ENCODE measurements at places on chromosomes 2 and 18. TPM values are rescaled to one million over a fixed set of nuclear protein-coding genes. Genes with fewer than 3 reads are reported as not detected.

The CDH7 gene
- total RNA-seq, result not detected

DNA sequence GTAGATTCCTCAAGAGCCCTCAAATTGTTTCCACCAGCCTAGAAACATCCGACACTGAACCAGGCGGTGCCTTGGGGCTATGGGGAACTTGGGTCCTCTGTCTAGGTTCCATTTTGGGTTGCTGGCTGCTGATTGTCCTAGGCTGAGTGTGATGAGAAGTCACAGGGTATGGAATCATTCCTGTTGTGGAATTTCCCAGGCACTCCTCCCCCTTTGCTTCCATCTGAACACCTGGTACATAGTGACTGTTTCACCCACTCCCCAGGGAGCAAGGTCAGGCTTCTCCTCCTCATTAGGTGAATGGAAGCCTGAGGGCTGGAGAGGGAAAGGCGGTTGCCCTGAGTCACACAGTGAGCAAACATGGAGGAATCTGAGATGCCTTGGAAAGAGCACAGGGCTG lies 4.5 kb downstream of the KIF3C start:
- H3K27me3 ChIP-seq, result no peaks in the 10 kb centered on the region
- H3K27ac ChIP-seq, result peak overlapping the region; percentile 95
- no peaks in the 10 kb centered on the region for H3K36me3 ChIP-seq
- peak overlapping the region; percentile 32 for H3K4me3 ChIP-seq

The EMILIN1 gene
- total RNA-seq, result 1.6 TPM

DNA sequence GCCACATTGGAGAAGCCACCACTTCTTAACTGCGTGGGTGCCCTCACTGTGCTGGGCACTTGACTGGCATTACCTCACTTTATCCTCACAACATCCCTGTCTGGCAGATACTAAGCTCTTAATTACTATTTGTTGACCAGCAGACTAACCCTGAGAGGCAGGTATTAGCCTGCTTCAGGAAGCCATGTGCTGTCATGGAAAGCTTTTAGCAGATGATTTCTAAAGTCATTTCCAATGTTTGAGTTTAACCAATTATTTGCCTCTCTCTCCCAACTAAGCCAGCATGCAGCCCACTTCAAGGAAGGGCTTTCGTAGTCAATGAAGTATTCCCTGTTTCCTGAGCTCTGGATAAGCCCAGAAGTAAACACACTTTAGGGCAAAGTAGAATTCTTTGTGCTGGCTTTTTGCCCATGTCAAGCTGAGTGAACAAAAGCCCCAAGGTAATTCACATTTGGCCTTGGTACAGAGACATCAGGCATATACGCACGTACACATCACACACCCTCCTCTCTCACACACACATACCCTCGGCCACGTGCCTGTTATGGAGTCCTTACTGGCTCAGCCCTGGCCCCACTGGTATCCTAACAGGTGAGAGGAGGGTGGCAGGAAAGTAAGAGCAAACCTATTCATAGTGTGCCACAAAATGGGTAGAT lies 108.6 kb downstream of the C1D start:
- no peak overlapping the region for H3K4me3 ChIP-seq
- no peak for DNase-seq
- no peak overlapping the region for H3K27ac ChIP-seq
- no peaks in the 10 kb centered on the region for H3K4me1 ChIP-seq
- 0 out of 2 replicates have a peak, but pooled peaks cover 5% of the 10 kb centered on the region for H3K27me3 ChIP-seq

The FAP gene
- total RNA-seq, result not detected

DNA sequence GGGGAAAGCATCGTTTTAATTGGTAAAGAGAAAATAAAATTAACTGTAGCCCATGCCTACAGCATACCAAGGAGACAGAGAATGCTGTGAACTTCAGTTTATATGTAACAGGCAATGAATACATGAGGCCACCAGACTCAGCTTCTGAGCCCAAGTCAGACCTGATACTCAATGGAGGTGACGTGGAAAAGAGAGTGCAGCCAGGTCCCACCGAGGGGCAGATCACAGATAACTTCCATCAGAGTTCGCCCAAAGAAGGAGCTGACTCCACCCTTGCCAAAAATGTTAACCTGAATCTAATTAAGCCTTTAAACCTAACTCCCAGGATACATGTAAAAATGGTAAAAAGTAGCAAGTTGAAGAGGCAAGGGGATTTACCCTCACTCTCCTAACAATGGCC lies 52.2 kb upstream of the PROKR1 start:
- no peaks in the 10 kb centered on the region for H3K4me1 ChIP-seq
- DNase-seq, result no peak
- H3K36me3 ChIP-seq, result no peaks in the 10 kb centered on the region
- H3K27me3 ChIP-seq, result no peaks in the 10 kb centered on the region
- no peak overlapping the region for H3K27ac ChIP-seq
- H3K4me3 ChIP-seq, result no peak overlapping the region

The ANKRD29 gene
- total RNA-seq, result 4.3 TPM

DNA sequence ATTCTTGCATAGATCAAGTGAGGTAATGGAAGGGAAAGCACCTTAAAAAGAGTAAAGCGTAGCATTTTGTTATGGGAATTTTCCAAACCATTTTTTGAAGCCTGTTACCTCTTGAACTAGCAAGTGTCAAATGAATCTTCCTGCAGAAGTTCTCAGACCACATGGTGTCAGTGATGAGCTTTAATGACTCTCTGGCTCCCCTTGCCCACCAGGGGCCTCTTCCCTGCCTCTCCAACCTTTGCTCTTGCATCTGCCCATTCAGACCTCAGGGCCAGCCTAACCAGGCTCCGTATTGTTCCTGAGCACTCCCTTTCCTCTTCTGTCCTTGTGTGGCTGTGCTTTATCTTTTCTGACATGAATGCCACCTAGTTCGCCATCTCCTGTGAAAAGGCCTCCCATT lies 155.9 kb downstream of the DIS3L2 start:
- no peak for DNase-seq
- H3K4me1 ChIP-seq, result 0 out of 2 replicates have a peak, but pooled peaks cover 4% of the 10 kb centered on the region
- H3K36me3 ChIP-seq, result no peaks in the 10 kb centered on the region
- no peaks in the 10 kb centered on the region for H3K27me3 ChIP-seq
- H3K4me3 ChIP-seq, result no peak overlapping the region
- no peak overlapping the region for H3K27ac ChIP-seq

GRCh38 chr2:73516033-73516432 lies 126.2 kb downstream of the NAT8 start:
- H3K4me1 ChIP-seq, result no peaks in the 10 kb centered on the region
- DNase-seq, result no peak

The UGT1A10 gene
- not detected for total RNA-seq

DNA sequence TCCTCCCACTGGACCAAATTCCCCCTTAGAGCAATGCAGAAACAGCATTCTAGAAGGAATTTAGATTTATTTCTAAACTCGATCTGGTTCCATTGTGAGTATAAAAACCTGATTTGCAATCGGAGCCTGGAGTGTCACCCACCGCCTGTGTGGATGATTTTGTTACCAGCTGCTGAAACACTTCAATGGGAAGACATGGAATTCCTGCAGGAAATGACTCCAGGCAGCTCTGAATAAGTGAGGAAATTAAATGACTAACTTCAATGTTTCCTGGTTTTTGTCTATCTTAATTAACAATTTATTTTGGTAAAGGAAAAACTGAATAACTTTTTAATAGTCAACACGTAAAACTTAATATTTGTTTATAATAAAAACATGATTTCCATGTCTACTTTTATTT lies 19.3 kb downstream of the CTAGE1 start:
- H3K27ac ChIP-seq, result no peak overlapping the region
- no peaks in the 10 kb centered on the region for H3K36me3 ChIP-seq
- no peaks in the 10 kb centered on the region for H3K4me1 ChIP-seq
- no peaks in the 10 kb centered on the region for H3K27me3 ChIP-seq
- no peak overlapping the region for H3K4me3 ChIP-seq

The EPHA4 gene
- 21.3 TPM for total RNA-seq

DNA sequence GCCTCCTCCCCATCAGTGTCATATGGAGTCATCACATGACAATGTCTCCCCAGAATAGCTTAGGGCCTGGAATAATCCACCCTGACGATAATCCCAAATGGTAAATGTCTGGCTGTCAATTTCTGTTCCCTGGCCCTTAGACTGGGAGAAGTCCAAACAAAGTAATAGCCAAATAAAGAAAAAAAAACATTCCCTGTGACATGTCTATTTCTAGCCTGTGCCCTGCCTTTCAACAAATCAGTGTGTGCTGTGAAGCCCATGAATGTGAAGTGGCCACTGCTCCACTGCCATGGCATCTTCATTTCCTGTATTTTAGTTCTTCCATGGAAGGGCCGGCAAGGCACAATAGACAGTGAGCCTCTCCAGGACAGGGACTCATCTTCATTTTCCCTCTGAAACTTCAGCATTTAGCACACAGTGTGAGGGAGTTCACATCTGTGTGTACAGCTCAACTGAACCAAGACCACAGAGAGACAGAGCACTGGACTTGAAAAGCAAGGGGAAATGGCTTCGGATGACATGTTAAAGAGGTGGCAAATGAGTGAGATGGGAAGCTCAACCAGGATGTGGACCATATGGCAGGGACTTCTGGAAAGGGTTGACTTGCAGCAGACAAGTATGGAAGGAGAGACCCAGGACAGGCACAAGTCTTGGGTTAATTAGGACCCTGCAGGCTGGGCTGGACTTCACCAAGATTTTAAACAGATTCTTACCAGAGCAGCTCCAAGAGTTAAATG lies 140.0 kb downstream of the ANTXR1 start:
- no peaks in the 10 kb centered on the region for H3K36me3 ChIP-seq
- H3K4me3 ChIP-seq, result no peak overlapping the region
- H3K4me1 ChIP-seq, result no peaks in the 10 kb centered on the region
- H3K27ac ChIP-seq, result no peak overlapping the region
- no peak for DNase-seq
- H3K27me3 ChIP-seq, result no peaks in the 10 kb centered on the region

GRCh38 chr18:36484591-36484990 lies 187.1 kb downstream of the FHOD3 start:
- H3K27me3 ChIP-seq, result no peaks in the 10 kb centered on the region
- peaks cover 4% of the 10 kb centered on the region for H3K4me1 ChIP-seq
- no peaks in the 10 kb centered on the region for H3K36me3 ChIP-seq
- no peak overlapping the region for H3K4me3 ChIP-seq

GRCh38 chr2:126895336-126895735 lies 3.4 kb upstream of the TEX51 start:
- H3K4me3 ChIP-seq, result no peak overlapping the region
- DNase-seq, result no peak
- H3K4me1 ChIP-seq, result no peaks in the 10 kb centered on the region
- H3K36me3 ChIP-seq, result no peaks in the 10 kb centered on the region
- H3K27me3 ChIP-seq, result peaks cover 98% of the 10 kb centered on the region
- no peak overlapping the region for H3K27ac ChIP-seq

The GREB1L gene
- 6.0 TPM for total RNA-seq

GRCh38 chr18:60176259-60176658 lies 196.3 kb downstream of the MC4R start:
- no peak overlapping the region for H3K27ac ChIP-seq
- no peaks in the 10 kb centered on the region for H3K27me3 ChIP-seq
- no peak for DNase-seq
- H3K4me1 ChIP-seq, result no peaks in the 10 kb centered on the region
- no peaks in the 10 kb centered on the region for H3K36me3 ChIP-seq
- no peak overlapping the region for H3K4me3 ChIP-seq

- H3K4me1 ChIP-seq, result no peaks in the 10 kb centered on the region
- H3K27me3 ChIP-seq, result no peaks in the 10 kb centered on the region
- H3K27ac ChIP-seq, result no peak overlapping the region
- H3K4me3 ChIP-seq, result no peak overlapping the region
- DNase-seq, result no peak
- H3K36me3 ChIP-seq, result no peaks in the 10 kb centered on the region
Observed at GRCh38 chr2:187078297-187078696, 229.3 kb upstream of the ZSWIM2 start.

GRCh38 chr2:149057401-149057800 lies 18.9 kb downstream of the LYPD6B start:
- H3K27me3 ChIP-seq, result no peaks in the 10 kb centered on the region
- H3K36me3 ChIP-seq, result peaks cover 6% of the 10 kb centered on the region
- H3K4me3 ChIP-seq, result no peak overlapping the region
- H3K27ac ChIP-seq, result no peak overlapping the region
- DNase-seq, result no peak

DNA sequence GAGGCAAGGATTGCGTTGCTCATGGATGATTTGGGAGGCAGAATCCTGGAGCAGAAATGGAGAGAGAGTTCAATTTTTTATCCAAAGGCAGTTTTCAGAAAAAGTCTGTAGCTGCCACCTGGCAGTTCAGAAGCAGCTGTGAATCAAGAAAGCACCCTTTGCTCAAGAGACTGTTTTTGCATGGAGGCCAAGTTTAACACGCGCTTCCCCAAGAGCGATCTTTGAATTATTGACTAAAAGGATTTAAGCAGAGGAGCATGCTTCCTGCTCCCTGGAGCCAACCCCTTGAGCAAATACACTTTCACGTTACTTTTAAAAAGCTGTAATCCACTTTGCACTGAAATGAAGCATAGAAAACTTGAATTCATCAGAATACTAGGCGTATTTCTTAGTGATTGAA lies 252.4 kb downstream of the RNF144A start:
- no peaks in the 10 kb centered on the region for H3K36me3 ChIP-seq
- H3K4me1 ChIP-seq, result no peaks in the 10 kb centered on the region
- no peak overlapping the region for H3K27ac ChIP-seq
- no peak for DNase-seq

DNA sequence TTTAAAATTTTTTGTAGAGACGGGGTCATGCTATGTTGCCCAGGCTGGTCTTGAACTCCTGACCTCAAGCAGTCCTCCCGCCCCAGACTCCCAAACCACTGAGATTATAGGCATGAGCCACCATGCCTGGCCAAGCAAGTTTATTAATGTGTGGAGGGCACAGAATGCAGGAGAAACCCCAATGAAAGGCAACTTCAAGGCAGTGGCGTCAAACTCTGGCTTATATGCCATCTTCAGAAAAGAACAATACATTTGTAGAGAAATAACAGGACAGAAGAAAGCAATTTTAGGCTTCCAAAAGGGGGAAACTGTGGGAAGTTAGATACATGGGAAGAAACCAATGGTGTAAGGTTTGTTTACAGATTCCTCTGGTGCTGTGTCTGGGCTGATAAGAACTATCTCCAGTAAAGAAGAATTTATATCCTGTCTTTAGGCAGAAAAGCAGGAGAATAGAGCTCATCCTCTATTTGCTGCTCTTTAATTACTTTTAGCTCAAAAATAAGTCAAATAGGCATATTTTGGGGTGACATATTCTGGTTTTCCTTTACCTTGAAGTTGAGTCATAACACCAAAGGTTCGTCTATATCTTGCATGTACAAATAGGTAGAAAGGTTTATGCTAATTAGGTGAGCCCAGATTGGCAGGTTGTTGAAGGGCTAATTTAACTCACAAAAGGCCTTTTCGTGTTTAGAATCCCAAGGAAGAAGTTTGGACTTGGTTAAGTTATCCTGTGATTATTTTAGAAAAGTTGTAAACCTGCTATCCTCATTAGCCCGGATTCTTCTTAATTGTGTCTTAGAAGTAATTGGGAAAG lies 26.0 kb upstream of the TMEM214 start:
- DNase-seq, result no peak
- no peaks in the 10 kb centered on the region for H3K27me3 ChIP-seq
- no peak overlapping the region for H3K4me3 ChIP-seq
- H3K4me1 ChIP-seq, result peaks cover 36% of the 10 kb centered on the region

The LRP2 gene
- total RNA-seq, result not detected

The SH2D6 gene
- total RNA-seq, result 2.3 TPM

The ADRA2B gene
- total RNA-seq, result 0.55 TPM

- H3K4me3 ChIP-seq, result no peak overlapping the region
- H3K27me3 ChIP-seq, result no peaks in the 10 kb centered on the region
- DNase-seq, result no peak
- no peak overlapping the region for H3K27ac ChIP-seq
- H3K4me1 ChIP-seq, result no peaks in the 10 kb centered on the region
Observed at GRCh38 chr2:52897511-52898044, 870.0 kb upstream of the CHAC2 start.

Data from PC-9 (cell line).